ENCODE measurements at places on chromosomes 3 and 15.

DNA sequence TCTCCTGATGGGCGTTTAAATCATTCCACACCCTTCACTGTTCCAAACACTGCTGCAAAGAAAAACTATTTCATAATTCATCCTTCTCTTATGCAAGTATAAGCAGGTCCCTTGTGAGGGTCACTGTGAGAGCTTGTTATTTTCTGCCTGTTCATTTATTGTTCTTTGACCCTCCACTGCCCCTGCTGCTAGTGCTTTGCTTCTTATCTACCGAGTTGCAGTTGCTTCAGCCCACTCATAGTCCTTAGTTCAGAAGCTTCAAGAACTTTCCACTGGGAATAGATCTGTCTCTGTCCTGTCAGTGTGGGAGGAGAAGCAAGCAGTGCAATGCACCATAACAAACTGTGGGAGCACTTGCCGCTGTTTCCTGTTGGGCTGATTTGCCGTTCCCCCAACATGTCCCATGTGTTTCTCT is 39.8 kb downstream of the RIOX2 start:
- DNase-seq = no peak

DNA sequence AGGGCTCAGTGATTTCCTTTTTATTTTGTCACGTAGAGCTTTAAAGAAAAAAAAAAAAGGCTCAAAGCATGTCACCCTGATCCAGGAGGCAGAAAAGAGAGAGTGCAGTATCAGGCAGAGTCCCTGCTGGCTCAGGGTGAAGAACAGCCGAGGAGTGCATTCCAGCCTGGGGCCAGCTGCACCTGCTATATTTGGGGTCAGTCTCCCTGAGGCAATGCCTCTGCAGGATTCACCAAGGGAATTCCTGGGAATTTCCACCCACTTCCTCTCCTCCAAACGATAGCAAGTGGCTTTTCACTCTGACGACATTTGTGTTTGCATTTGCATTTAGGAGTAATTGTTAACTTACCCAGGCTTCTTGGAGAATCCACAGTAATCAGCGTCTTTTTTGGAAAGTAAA is 202.9 kb upstream of the CTNNB1 start:
- DNase-seq = no peak

GRCh38 chr3:59559721-59560435 is 510.1 kb upstream of the CFAP20DC start:
- no peak for DNase-seq

DNA sequence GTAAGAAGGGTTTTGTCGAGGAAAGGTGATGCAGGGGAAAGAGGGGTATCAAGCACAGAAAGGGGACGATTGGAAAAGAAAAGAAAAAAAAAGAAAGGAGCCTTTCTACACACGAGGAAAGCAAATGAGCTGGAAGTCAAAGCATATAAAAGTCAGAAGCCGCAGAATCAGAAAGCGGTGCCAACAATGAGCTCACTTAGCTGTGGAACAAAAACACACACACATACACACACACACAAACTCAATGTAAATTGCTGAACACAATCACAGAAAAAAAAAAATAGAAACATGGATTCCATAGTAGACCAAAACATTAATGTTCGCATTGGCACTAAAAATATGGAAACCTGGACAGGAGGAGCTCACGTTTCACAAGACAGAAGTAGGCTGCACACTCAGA is 63.4 kb upstream of the FEZF2 start:
- DNase-seq = no peak

- no peak for DNase-seq
These were observed 1.3 kb upstream of the IL16 start for GRCh38 chr15:81195339-81195864.

DNA sequence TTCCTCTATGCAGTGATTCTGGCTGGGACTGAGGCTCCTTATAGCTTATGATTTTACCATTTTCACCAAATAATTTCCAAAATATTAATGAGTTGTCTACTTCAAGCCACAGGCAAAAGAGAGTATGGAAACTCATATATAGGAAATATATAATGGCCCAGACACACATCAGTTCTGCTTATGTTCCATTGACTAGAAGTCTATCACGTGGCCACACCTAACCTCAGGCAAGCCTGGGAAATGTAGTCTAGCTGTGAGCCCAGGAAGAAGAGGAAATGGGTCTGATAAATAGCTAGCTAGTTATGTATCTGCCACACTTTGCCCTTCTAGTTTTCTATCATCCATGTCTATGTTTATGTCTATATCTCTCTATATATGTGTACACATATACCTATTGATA is 195.1 kb downstream of the OTOL1 start:
- no peak for DNase-seq

GRCh38 chr3:30114918-30115317 is 491.5 kb upstream of the TGFBR2 start:
- no peak for DNase-seq

- DNase-seq = no peak
These were observed 36.7 kb downstream of the HMG20A start for GRCh38 chr15:77457191-77457904.

DNA sequence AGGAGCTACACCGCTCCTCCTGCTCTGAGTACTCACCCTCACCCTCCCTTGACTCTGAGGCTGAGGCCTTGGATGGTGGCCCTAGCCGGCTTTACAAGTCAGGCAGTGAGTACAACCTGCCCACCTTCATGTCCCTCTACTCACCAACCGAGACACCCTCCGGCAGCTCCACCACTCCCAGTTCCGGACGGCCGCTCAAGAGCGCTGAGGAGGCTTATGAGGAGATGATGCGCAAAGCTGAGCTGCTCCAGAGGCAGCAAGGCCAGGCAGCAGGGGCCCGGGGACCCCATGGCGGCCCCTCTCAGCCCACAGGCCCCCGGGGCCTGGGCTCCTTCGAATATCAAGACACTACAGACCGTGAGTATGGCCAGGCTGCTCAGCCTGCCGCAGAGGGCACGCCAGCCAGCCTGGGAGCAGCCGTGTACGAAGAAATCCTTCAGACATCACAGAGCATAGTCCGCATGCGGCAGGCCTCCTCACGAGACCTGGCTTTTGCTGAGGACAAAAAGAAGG is 21.2 kb upstream of the APEH start:
- no peak for DNase-seq

GRCh38 chr3:150107429-150108175 is 136.9 kb upstream of the PFN2 start:
- no peak for DNase-seq

DNA sequence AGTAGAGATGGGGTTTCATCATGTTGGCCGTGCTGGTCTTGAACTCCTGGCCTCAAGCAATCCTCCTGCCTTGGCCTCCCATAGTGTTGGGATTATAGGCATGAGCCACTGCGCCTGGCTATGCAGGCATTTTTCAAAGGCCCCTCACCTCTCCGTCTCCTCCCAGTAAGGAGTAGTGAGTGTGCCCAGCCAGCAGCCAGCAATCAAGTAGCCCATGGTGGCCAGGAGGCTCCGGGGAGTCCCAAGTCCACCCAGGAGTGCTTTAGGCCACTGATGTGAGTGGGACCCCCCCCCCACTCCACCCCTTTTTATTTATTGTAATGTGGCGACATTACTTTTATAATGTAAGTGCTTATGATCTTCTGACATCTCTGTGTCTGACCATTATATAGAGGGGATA is 8.1 kb downstream of the ISG20 start:
- DNase-seq = no peak

DNA sequence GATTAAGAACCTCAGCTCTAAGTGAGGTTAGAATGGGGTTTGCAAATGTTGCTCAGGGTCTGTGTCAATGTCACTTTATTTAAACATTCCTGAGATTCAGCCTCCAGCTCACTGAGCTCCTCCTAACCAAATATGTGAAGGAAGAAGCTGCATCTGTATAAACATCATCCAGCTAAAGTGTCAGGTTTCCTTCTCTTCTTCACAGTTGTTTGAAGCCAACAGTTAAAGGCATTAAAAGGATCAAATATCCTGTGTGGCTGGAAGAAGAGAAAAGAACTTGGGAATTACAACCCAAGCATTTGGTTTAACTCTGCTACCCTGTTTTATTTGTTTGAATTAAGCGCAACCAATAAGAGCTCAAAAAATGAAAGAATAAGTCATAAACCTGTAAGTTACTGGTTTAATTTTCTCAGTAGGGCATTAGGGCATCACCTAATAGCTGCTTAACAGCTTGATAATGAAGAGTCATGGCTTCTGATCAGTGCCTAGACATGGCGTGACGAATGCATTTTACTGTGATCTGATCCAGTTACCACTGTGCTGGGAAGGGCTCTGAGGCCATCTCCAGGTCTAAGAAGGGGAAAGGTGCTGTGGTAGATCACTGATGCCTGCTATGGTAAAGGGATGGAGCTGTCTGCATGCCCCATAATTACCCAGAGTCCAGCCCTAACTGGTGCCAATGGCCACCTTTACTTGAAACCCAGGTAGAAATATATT is 165.7 kb upstream of the TSC22D2 start:
- DNase-seq = no peak
